Astrocyte of the cerebellum (primary cell): ENCODE measurements at places on chromosomes 5 and 9.

DNA sequence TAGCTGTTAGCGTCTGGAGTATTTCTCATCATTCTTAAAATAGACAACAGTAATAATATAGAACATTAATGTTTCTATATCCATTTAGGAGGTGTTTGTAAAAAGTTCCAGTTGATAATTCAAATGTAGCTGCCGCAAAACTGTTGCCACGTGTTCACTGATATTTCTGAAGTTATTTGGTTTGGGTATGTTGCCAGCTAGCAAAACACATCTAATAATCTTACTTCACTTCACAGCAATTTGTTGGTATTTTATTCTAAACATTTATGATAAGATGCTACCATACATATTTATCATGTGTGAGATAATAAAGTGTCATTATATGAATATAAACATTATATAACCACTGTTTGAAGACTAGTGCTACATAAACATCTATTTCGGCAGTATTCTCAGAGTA lies 101.6 kb downstream of the CDH12 start:
- DNase-seq = no peak

GRCh38 chr5:52727020-52727419 lies 60.7 kb upstream of the ITGA1 start:
- DNase-seq = no peak

DNA sequence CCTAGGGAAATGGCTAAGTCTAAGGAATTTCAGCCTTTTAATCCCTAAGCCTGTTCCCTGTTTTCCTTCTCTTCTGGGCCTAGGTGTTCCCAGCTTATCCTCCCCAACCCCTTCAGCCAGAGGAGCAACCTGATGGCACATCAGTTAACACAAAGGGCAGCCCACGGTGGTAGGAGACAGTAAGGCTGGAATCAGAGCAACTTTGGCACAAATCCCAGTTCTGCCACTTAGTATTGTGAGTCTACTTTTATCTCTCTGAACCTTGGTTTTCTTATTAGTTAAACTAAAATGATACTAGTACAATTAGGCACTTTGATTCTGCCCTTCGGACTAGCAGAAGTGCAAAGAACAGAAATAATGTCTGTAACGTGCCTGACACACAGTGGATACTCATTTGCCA lies 246.8 kb downstream of the SAXO1 start:
- DNase-seq = no peak

DNA sequence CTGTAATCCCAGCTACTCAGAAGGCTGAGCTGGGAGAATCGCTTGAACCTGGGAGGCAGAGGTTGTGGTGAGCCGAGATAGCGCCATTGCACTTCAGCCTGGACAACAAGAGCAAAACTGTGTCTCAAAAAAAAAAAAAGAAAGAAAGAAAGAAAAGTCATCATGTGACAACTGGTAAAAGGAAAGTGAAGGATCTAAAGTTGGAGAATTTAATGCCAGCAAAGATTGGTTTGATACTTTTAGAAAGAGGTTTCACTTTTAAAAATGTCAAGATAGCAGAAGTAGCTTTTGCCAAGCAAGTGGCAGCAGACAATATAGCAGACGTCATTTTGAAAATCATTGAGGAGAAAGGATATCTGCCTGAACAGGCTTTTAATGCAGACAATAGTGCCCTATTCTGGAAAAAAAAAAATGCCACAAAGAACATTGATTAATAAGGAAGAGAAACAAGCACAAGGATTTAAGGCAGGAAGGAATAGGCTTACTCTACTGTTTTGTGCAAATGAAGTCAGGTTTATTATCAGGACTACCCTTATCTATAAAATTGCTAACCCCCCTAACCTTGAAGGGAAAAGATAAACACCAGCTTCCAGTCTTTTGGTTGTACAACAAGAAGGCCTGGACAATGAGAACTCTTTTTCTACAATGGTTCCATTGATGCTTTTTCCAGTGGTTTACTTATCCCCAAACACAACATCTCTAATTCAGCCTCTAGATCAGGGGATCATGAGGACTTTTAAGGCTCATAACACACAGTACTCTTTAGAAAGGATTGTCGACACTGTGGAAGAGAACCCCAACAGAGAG lies 12.0 kb downstream of the PKD2L2 start:
- no peak for DNase-seq

- DNase-seq = peak; percentile 68
These were observed 1.8 kb downstream of the PDLIM4 start for GRCh38 chr5:132259069-132259851.

DNA sequence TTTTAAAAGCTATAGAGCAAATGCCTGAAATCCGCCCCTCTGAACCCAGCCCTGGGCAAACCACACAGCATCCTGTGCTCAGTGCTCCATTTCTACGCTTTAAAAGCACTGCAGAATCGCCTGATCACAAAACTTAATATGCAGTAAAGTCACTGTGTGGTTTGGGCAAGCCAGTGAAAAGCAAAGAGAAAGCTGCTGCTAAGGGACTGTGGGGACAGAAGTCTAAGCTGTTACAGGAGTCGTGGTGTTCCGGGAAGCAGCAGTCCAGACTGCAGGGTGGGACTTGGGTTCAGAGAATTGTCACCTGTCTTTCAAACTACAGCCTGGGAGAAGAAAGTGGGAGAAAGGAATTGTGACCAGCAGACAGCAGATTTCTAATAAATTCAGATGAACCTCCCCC lies 8.2 kb downstream of the RAPGEF1 start:
- no peak for DNase-seq

- no peak for DNase-seq
These were observed 6.6 kb downstream of the DMXL1 start for GRCh38 chr5:119077444-119077843.

- DNase-seq = no peak
These were observed 3.4 kb downstream of the SSNA1 start for GRCh38 chr9:137191691-137192447.

GRCh38 chr9:87629104-87629503 lies 96.8 kb upstream of the CTSL start:
- no peak for DNase-seq

DNA sequence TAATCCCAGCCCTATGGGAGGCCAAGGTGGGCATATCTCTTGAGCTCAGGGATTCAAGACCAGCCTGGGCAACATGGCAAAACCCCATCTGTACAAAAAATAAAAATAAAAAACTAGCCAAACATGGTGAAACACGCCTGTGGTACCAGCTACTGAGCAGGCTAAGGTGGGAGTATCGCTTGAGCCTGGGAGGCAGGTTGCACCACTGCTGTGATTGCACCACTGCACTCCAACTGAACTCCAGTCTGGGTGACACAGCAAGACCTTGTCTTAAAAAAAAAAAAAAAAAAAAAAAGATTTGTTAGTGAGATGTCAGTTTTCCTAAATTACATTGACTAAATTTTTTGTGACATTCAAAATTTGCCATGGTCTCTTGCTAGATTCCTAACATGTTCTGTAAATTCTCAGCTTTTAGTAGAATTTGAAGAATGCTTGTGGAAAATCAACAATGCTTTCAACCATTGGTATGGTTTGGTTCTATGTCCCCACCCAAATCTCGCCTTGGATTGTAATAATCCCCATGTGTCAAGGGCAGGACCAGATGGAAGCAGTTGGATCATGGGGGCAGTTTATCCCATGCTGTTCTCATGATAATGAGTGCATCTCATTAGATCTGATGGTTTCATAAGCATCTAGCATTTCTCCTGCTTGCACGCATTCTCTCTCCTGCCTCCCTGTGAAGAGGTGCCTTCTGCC lies 236.1 kb downstream of the ARRDC3 start:
- DNase-seq = no peak

DNA sequence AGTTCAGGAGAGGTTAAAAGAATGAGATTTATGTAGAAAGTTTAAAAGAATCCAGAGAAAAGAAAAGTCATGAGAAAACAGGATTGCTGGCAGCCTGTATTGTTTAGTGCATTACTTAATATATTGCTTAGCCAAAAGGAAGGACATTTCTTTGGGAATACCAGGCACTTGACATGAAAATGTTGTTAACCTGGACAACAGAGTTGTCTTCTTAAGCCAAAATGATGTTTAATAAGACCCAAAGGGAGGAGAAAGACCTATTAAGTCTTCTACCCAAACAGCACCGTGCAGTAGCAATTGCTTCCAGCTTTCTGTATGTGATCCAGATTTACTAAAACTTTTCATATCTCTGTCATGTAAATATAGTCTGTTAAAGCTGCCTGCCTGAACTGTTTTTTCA lies 74.0 kb upstream of the PRLR start:
- no peak for DNase-seq

GRCh38 chr5:31574772-31575171 lies 42.7 kb downstream of the C5orf22 start:
- no peak for DNase-seq

DNA sequence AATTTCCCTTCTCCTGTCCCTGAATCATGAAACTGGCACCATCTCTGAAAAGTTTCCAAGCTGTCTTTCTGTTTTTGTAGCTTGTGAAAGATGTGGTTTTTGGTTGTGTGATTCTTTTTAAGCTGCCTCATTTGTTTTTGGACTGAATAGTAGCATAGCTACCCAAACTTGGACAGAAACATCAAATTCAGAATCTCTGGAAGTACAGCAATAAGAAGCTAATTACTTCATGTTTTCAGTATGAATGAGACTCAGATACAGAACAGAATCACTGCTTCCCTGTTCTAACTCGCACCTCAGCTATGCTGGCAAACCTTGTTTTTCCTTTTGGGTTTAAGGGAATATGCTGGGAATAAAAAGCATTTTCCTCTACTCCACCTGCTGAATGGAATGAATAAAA lies 101.0 kb downstream of the FGF1 start:
- DNase-seq = peak; percentile 11

- DNase-seq = no peak
These were observed 114.1 kb upstream of the RIOK2 start for GRCh38 chr5:97297063-97297703.

GRCh38 chr5:93340881-93341280 lies 240.1 kb downstream of the NR2F1-AS1 start:
- no peak for DNase-seq

DNA sequence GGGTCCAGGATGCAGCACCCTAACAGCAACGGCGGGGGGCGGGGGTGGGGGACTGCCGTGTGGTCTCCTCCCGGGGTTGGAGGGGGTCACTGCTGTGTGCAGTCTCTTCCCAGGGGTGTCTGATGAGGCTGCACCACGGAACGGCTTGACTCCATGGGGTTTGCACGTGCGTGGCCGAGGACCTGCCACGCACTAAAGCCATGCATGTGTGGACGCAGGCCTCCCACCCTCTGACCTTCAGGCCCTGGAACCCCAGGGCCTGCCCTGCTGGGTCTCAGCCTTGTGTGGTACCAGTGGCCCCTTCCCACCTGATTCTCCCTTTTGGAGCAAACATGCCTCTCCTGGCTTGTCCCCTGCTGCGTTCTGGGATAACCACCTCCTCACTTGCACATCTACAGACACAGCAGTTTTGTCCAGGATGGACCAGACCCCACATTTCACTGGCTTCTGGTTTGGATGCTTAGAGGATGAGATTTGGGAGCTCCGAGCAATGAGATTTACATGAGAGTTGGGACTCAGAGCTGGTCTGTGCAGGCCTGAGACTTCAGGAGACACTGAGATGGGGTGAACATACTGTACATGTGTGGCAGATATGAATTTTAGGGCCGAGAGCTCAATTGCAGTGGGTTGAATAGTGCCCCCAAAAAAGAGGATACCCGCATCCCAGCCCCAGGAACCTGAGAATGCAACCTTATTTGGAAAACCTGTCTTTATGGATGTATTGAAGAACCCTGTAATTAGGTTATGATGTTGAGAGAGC lies 45.8 kb downstream of the SLC12A7 start:
- DNase-seq = no peak

DNA sequence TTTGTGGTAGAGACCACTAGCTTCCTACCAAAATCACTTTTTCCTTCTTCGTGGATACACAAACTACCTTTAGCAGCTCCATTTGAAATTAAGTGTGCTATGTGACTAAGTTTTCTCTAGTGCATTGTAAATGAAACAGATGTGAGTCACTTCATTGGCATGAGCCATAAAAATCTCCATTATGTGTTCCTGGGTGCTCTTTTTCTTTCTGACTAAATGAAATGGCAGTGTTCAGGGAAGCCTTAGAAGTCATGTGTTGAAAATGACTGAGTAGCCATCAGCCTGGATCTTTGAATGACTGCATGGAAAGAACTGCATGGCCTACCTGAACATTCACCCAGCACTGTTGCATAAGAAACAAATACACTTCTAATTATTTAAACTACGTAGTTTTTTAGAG lies 107.9 kb downstream of the NDUFAF2 start:
- peak; percentile 71 for DNase-seq

- DNase-seq = no peak
These were observed 30.4 kb downstream of the RUSC2 start for GRCh38 chr9:35520364-35520710.

DNA sequence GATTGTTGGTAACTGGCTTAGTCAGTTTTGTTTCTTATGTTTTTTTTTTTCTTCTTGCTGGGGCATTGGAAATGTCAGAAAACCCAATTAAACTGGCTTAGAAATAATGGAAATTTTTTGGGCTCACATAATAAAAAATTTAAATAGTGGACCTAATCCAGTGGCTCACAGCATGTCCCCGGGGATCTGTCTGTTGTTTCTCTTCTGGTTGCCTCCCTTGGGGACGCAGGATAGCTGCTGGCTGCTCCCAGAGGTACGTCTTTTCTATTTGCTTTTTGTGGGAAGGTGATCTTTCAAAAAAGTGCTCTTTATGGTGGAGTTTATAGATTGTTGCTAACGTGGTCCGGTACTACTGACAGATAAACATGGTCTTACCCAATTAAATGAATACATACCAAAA lies 52.2 kb downstream of the LMNB1 start:
- no peak for DNase-seq

DNA sequence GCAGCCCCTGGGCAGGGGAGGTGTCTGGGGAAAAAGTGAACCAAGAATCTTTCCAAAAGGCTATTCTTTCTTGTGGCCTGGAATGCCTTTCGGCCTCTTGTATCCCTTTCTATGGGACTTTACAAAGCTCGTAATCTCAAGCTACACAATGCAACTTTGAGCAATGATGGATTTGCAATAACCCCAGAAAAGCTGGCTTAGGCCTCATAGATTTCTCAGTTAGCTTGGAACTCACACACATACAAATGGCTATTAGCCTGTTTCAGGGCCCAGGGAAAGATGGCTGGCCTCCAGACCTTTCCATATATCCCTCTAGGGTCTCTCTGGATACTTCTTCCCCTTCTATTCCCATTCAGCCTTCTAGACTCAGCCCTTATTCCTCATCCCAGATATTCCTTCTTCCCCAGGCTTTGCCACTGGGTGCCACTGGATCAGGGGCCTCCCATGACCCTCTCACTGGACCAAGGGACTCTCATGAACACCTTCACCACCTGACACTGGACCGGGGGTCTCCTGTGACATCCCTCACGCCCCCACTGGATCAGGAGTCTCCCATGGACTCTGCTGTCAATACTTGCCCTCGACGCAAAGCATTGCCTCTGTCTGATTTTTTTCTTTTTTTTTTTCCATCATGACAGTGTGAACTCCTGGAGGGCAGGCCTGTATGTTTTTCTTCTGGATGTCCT lies 59.5 kb downstream of the RAD23B start:
- DNase-seq = no peak
